GM10248 (cell line): ENCODE measurements at places on chromosomes 3 and 15.
A peak's percentile ranks its signal among the peaks of the same experiment; 100 is the strongest.

DNA sequence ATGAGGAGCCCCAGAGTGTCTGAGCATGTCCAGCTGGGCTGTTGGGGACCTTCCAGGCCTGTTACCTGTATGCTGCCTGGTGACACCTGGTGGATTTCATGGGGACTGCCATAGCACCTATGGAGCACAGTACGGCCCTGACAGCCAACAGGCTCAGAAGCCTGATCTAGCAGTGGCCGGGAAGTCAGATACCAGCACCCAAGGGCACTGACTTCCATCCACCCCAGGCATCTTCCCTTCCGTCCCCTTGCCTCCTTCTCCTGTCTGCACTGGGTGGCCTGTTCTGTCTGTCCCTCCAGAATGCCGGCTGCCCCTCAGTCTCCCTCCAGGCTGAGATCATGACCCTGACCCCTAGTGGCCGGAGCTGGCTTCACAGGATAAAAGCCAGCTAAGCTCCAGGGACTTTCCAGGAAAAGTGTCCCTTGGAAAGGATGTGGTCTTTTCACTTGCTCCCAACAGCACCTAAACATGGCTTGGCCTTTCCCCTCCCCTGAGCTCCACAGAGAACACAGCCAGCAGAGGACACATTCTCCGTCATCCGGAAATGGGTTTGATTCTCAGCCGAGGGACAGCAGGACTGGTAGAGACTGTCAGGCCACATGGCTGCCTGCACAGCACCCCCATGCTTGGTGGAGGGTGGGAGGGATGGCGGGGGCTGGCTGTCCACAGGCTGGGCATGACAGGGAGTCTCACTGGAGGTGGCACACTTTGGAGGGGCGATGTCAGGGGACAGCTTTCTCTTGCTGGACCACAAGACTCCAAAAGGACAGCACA is 9.5 kb downstream of the RPS17 start:
- DNase-seq, result peak; percentile 71

- DNase-seq, result no peak
These were observed 11.6 kb downstream of the DNAH1 start for GRCh38 chr3:52327486-52328290.

- no peak for DNase-seq
These were observed 691.3 kb downstream of the ZPLD1 start for GRCh38 chr3:103126115-103126514.

DNA sequence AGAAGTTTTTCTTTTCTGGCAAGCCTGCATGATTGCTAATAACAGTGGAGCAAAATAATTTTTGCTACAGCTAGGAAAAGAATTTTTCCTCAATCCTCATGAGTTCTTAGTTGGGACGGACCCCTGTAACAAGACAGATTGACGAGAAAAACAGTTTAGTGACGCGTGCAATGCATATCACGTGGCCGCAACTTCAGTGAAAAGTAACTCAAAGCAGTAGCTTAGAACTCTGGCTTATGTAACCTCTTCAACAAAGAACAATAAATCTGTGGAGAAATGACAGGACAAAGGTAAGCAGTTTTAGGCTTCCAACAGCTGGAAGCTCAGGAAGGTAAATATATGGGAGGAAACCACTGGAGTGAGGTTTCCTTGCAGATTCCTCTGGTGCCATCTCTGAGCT is 19.7 kb downstream of the FAM107A start:
- DNase-seq, result no peak

DNA sequence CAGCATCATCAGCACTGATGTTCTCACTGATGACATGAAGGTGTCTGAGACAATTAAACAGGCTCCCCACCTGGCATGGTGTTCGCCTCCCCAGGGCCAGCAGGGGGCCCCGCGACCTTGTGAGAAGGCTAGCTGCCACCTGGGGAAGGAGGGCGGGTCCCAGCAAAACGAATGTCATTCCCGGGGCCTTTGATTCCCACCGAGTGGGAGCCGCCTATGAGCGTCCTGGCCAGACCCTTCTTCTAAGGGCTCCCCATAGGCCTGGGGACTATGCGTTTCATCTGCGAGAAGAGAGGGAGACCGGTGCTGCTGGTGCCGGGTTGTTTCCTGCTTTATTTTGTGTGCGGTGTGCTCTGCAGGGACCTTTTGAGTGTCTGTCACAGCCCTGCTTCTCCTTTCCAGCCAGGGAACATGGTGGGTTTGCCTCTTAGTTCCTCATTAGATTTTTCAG is 20.5 kb upstream of the MINDY4B start:
- peak; percentile 71 for DNase-seq

GRCh38 chr15:56339594-56339993 is 25.6 kb upstream of the TEX9 start:
- DNase-seq, result no peak

GRCh38 chr3:8197384-8197783 is 304.2 kb upstream of the LMCD1 start:
- DNase-seq, result no peak

DNA sequence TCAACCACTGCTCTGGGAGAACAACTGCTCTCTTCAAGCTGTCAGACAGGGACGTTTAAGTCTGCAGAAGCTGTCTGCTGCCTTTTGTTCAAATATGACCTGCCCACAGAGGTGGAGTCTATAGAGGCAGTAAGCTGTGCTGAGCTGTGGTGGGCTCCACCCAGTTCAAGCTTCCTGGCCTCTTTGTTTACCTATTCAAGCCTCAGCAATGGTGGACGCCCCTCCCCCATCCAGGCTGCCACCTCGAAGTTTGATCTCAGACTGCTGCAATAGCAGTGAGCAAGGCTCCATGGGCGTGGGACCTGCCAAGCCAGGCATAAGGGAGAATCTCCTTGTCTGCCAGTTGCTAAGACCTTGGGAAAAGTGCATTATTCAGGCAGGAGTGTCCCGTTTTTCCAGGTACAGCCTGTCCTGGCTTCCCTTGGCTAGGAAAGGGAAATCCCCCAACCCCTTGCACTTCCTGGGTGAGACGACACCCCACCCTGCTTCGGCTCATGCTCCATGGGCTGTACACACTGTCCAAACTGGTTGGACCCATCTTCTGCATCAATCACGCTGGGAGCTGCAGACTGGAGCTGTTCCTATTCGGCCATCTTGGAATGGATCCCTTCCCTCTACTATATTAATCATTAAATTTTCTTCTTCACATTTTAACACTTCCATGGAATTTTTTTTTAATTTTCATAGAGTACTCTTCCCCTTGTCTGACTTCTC is 167.0 kb upstream of the UBE2E2 start:
- no peak for DNase-seq

- DNase-seq, result no peak
These were observed 22.6 kb downstream of the MKRN2 start for GRCh38 chr3:12579456-12579855.

DNA sequence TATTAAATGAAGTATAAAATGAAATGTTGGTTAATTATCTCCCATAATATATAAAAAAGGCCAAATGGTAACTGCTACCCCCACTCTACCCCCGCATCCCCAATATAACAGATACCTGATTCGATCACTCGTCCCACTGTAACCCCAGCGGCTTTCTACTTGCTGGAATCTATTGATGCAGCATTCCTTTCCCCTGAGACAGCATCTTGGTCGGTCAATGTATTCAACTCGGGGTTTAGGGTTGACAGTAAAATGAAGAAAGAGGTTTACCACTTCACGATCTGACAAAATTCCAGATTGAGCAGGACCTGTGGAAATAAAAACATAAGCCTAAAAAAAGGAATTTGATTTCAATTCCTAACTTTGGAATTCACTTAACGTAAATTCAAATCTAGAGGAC is 18.6 kb upstream of the C15orf40 start:
- DNase-seq, result no peak

DNA sequence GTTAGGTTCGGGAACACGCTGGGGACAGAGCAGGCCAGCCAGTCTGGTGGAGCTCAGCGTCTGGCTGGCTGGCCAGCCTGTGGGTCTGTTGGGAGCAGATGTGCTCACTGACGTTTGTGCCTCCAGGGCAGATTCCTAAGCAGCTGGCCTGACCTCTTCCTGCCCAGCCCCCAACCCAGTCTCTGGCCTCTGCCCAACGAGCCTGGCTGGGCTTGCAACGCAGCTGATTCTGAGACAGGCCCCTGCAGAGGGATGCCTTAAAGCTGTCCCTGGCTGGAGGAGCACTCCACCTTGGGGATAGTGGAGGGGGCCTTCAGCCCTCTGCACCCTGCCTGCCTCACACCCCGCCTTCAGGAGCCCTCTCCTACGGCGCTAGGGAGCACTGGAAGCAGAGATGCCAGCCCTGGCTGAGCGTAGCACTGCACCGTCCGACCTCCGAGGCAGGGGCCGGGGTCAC is 46.0 kb downstream of the KLF13 start:
- DNase-seq, result no peak

- DNase-seq, result no peak
These were observed 3.6 kb upstream of the KBTBD12 start for GRCh38 chr3:127911421-127911931.

- DNase-seq, result no peak
These were observed 289.5 kb upstream of the RGMA start for GRCh38 chr15:93378558-93378957.

DNA sequence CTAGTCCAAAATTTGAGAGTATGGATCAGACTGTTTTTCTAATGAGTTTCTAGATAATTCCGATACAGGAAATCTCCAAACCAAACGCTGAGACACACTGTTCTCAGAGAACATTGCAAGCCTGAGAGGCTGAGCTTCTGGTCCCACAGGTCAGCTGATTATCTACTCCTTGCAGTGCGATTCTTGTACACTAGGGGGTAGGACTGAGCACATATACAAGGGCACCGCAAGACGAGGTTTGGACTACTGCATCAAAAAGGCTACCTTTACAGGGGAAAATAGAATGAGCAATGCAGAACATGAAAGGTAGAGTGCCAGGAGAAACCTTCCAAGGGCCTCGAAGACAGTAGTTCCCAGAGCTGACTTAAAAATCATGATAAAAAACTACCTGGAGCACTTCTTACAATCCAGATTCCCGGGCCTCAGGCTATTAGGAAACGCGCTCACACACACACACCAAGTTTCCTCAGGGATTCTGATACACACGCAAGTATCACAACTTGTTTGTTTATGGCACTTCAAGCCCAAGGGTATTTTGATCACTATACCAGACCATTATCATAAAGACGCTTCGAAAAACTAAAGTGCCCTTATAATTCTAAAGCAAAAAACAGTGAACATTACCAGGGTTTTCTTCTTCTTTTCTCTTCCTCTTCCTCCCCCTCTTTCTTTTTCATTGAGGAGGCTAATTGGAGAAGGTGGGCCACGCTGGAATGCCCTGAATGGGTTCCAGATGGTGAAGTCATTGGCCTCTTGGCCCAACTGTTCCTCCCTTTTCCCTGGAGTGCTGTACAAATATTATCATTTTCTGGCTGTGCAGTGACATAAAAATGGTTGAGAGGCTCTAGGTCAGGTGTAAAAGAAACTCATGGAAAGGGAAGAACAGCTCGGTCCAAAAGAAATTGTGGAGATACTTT is 61.8 kb downstream of the SLC12A8 start:
- peak; percentile 49 for DNase-seq

- no peak for DNase-seq
These were observed 61.5 kb upstream of the CFAP161 start for GRCh38 chr15:81072551-81072950.

GRCh38 chr3:62139957-62140356 is 233.4 kb downstream of the FEZF2 start:
- no peak for DNase-seq

DNA sequence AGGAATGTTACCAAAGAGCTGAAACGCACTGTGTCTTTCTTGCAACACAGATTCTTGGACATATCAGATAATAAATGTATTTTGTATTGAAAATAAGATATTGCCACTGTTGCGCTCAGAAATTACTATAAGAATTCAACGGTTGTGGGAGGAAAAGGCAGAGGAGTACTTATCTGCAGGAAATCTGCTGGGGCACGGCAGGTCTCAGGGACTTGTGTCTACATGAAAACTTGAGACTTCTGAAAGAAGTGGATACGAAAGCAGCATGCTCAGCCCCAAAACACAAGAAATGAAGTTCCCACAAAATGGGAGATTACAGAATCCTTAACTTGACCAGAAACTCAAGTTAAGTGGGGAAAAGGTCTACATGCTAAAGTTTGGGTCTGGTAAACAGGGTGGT is 86.5 kb downstream of the IGSF11 start:
- no peak for DNase-seq
